ENCODE measurements at places on chromosomes 5 and 9.

GRCh38 chr9:95316794-95317118 lies 753 bp downstream of the FANCC start:
- DNase-seq, result peak; percentile 32

GRCh38 chr5:112062181-112062580 lies 305.2 kb upstream of the NREP start:
- DNase-seq, result no peak

GRCh38 chr9:13607481-13608441 lies 328.3 kb upstream of the MPDZ start:
- no peak for DNase-seq

GRCh38 chr9:22238809-22239684 lies 207.6 kb upstream of the DMRTA1 start:
- no peak for DNase-seq

GRCh38 chr5:169918228-169918627 lies 62.1 kb downstream of the INSYN2B start:
- DNase-seq, result no peak

GRCh38 chr5:170380361-170380951 lies 8.7 kb downstream of the KCNMB1 start:
- DNase-seq, result no peak

- no peak for DNase-seq
Measured at GRCh38 chr5:135069016-135069770, 35.2 kb upstream of the PITX1 start.

- no peak for DNase-seq
Measured at GRCh38 chr5:58641533-58641932, 58.7 kb downstream of the RAB3C start.

DNA sequence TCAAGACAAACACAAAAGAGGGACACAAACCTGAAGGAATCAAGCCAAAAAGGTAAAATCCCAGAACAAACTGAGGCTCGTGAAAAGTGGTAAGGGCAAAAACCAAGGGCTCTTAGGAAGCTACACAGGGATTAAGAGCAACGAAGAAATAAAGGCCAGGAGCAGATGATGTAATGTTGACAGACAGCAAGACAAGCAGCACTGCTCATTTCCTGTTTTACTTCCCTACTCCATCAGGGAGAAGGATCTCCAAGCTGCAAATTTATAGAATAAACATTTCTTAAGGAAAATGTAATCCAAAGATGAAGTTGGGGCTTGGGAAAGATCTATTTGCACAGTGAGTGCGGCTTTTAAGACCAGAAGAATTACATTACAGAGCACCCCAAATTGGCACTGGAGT lies 182.3 kb upstream of the MAP1B start:
- DNase-seq, result no peak

- peak; percentile 77 for DNase-seq
Measured at GRCh38 chr5:43008363-43009153, 31.6 kb downstream of the ANXA2R start.

DNA sequence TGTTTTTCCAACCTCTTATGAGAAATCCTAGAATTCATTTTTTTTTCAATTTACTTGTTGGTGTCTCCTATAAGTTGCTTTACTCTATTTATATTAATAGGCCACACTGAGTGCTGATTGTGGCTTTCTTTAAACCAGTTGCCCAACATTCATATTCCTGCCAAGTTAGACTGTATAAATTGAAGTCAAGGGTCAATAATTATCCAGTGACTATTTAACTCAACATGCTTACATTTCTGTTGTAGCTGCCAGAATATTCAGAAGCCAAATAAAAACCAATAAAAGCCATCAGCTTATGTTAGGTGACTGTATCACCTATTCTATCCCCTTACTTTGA lies 169.0 kb downstream of the PTPRD start:
- DNase-seq, result no peak

- DNase-seq, result no peak
Measured at GRCh38 chr5:138635265-138635664, 60.1 kb upstream of the HSPA9 start.

DNA sequence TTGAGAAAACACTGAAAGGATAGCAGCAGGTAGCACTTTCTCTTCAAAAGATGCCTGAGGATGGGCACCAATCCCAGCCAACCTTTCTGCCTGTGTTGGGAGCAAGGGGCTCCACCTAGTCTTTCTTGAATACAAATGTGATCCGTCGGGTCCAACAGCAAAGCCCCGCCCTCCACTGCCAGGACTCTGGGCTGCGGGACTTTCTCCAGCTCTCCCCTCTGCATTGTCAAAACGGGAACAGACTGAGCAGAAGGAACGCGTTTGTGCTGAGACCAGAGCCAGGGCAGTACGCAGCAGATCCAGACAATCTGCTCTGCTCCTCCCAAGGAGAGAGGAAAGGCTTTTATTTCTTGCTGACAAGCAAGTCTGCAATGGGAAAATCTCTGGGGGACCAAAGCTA lies 139.7 kb downstream of the SEC61B start:
- no peak for DNase-seq

DNA sequence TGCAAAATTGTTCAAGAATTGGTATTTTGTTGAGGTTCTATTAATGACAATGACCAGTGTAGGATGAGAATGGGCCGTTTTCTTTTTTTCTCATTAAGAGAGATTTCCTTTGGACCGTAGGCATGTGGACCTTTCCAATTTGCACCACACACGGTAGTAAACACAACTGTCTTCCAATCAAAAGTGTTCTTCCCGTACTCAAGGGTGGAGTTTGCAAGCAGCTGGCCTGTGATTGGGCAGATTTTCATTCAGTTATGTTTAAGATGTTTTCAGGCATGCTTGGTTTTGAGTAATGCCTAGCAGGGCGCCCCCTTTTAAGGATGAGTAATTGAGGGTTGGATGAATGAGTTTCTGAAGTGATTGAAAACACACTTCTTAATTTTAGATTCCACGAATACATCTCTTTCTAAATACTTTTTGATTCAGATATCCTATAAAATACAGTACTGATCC lies 2.5 kb downstream of the KDM3B start:
- no peak for DNase-seq

GRCh38 chr9:35606138-35606504 lies 1.1 kb downstream of the TESK1 start:
- DNase-seq, result no peak

DNA sequence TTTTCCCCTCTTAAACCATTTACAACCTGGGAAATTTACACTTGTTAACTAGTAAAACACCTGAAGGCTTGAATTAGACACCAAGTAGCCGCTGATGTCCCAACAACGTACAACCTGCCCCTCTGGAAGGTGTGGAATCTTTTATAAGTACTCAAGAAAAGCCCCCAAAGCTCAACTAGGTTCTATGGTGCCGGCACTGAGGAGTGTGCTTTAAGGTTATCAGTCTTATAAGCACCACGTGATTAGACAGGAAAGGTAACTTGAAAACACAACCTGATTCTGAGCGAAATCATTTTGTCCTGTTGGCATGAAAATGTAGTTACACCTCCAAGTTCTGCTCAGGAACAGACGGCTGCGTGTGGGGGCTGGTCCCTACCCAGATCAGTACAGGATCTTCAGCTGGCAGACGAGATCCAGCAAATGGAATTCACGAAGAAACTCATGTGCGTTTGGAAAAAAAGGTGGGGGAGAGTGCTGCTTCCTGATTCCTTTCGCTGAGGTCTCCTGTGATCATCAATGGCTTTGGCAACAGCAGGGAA lies 195.5 kb downstream of the MEF2C start:
- DNase-seq, result no peak

GRCh38 chr5:884345-885126 lies 8.1 kb downstream of the BRD9 start:
- DNase-seq, result no peak

- no peak for DNase-seq
Measured at GRCh38 chr9:137095664-137096517, 9.1 kb downstream of the MAN1B1 start.

DNA sequence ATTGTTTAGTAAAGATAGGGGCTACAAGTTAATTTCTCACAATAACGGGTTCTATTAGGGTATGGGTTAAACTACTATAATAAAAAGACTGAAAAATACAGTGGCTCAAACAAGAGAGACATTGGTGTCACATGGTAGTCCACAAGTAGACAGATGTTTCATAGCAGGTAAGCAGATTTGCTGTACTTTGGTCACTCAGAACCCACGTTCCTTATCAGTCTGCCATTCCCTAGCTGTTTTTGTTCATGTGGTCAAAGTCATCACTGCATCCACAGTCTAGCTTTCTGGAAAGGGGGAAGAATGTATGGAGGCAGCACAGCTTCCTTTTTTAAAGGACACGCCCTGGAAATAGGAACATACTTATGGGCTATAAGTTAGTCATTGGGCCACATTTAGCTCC lies 73.0 kb downstream of the SLC12A2 start:
- no peak for DNase-seq

- no peak for DNase-seq
Measured at GRCh38 chr9:107969141-107969540, 479.6 kb upstream of the KLF4 start.

DNA sequence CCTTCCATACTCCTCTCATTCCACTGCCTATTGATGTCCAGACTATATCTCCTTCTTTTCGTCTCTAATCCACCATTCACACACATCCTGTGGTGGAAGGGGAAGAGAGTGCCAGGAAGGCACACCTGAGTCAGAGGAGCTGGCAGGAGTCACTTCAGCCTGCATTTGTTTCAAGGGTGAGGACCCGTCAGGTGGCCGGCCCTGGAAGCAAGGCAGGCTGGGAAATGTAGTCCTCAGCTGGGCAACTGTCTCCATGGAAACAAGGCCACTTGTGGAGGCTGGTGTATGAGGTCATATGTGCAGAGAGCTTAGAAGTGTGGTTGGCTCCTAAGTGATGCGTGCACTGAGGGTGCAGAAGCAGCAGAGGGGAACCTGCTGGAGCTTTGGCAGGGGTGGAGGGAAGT lies 278.4 kb downstream of the NSG2 start:
- DNase-seq, result no peak

GRCh38 chr9:34986540-34987047 lies 3.0 kb upstream of the DNAJB5 start:
- DNase-seq, result no peak
